ENCODE measurements at places on chromosomes 7 and 10.

DNA sequence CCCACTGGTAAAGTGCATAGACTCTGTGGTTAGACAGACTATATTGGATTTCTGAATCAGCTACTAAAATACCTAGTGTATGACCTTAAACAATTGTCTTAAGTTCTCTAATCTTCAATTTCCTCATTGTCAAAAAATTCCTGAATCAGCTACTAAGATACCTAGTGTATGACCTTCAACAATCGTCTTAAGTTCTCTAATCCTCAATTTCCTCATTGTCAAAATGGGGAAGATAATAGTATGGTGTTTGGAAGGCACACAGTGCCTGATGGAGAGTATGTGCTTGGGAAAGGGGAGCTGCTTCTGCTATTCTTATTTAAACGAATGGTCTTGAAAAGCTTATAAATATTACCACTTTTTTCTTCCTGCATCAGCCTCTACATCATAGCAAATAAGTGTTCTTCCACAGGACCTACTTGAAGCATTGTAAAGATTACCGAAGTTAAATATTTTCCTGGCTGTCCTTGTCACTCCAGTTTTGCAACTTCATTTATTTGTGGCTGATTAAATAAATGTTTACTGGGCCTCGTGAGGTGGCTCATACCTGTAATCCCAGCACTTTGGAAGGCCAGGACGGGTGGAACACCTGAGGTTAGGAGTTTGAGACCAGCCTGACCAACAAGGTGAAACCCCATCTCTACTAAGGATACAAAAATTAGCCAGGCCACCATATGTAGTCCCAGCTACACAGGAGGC is 64.4 kb upstream of the ITGA8 start:
- H3K36me3 ChIP-seq: peaks cover 13% of the 10 kb centered on the region
- DNase-seq: no peak
- peak overlapping the region; percentile 12 for H3K27ac ChIP-seq
- H3K4me1 ChIP-seq: peaks cover 3% of the 10 kb centered on the region

DNA sequence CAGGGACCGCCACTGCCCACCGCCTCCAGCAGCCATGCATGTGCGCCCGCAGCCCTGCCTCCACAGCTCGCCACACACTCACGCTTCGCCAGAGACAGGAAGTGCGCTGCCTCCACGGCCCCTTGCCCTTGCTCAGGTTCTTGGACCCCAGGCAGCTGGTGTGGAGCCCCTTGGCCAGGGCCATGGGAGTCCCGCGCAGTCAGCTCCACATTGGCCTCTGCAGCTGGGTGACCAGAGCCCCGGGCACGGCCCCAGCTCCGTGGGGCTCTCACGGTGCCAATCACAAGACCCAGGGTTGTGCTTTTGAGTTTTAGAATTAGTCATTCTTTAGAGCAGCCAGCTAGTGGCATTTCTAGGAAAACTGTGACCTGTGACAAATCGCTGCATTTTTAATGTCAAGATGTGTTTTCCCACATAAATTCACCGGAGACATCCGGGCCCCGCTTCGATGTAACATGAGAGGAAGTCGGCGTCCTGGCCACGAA is 4.3 kb upstream of the UTF1 start:
- peak overlapping the region; percentile 21 for H3K4me3 ChIP-seq
- no peak for DNase-seq
- peaks cover 45% of the 10 kb centered on the region for H3K27me3 ChIP-seq
- H3K27ac ChIP-seq: no peak overlapping the region
- H3K4me1 ChIP-seq: peaks cover 20% of the 10 kb centered on the region
- no peaks in the 10 kb centered on the region for H3K36me3 ChIP-seq

GRCh38 chr7:13904689-13905088 is 84.8 kb downstream of the ETV1 start:
- H3K4me3 ChIP-seq: no peak overlapping the region
- DNase-seq: no peak
- H3K36me3 ChIP-seq: no peaks in the 10 kb centered on the region

- peaks cover 5% of the 10 kb centered on the region for H3K4me1 ChIP-seq
- DNase-seq: no peak
- H3K4me3 ChIP-seq: no peak overlapping the region
- H3K36me3 ChIP-seq: no peaks in the 10 kb centered on the region
These were observed 178.2 kb downstream of the COBL start for GRCh38 chr7:51138123-51139085.

DNA sequence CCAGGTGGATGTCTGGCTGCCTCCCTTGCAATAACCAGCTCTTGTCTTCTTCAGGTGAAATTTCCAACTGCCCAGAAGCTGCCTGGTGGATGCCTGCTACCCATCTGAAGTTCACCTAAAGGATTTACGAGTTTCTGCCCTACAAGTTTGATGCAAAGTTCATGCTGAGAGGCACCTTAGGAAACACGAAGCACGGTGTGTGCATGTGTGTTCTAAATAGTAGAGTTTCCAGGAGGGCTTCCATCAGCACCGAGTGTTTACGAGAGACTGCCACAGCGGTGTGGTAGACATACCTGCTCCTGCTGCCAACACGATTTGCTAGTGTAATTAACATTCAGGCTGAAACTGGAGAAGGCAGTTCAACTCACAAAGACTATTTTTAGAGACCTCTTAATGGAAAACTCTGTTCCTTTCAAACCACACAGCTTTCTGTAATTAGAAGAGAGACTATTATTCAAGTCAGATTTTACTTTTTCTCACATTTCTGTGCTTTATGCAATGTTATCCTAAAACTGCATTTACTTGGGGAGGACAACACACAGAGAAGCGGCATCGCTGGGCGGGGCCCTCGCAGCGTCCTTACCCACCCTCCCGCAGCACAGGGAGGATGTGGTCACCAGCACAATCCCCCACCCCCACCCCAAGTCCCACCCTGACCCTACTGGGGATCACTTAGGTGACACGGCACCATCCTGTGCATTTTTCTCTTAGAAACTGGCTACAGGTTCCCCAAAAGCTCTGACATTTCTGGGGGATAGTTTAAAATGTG is 15.5 kb upstream of the CPXM2 start:
- no peaks in the 10 kb centered on the region for H3K4me1 ChIP-seq
- DNase-seq: no peak
- no peak overlapping the region for H3K4me3 ChIP-seq
- peaks cover 76% of the 10 kb centered on the region for H3K27me3 ChIP-seq

DNA sequence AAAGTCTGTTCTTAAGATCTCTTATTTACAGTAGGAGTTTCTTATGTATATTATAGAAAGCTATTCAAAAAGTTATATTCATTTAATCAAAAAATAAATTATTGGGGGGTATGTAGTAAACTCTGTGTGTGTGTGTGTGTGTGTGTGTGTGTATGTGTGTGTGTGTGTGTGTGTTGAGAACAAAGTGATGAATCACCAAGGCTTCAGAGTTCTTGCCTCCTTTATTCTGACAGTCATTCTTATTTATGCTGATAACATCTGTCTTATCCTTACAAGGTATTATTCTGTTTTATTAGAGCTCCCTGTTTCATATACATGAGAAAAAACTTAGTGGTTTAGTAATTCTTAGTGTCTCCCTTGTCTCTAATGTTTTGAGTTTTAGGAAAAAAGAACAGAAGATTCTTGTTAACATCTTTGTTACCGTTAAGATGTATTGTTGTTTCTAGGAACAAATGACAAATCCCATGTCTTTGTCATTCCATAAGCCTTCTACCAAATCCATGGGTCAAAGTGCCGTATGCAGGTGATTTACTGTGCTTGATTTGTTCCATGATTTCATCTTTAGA is 424.0 kb downstream of the EXOC4 start:
- peaks cover 2% of the 10 kb centered on the region for H3K4me1 ChIP-seq
- no peak overlapping the region for H3K4me3 ChIP-seq
- H3K27me3 ChIP-seq: no peaks in the 10 kb centered on the region
- peaks cover 4% of the 10 kb centered on the region for H3K36me3 ChIP-seq
- H3K27ac ChIP-seq: no peak overlapping the region

DNA sequence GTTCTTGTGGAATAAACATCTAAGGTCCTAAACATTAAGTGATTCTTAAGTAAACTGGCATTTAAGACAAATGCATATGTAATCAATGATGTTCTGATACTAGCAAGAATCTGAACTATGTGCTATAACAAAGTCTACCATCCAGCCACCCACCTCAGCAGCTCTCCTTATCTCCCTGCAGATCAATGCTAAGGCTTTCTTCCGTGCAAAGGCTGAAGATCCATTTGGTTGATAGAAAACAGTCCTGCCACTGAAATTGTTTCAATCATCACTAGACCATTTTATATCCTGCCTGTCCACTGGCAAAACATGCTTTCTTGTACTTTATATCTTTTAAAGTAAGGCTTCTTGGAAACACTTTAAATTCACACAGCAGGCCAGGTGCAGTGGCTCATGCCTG is 6.3 kb upstream of the SMKR1 start:
- DNase-seq: no peak
- H3K4me1 ChIP-seq: peaks cover 20% of the 10 kb centered on the region
- H3K4me3 ChIP-seq: no peak overlapping the region
- H3K27ac ChIP-seq: peak overlapping the region; percentile 24

DNA sequence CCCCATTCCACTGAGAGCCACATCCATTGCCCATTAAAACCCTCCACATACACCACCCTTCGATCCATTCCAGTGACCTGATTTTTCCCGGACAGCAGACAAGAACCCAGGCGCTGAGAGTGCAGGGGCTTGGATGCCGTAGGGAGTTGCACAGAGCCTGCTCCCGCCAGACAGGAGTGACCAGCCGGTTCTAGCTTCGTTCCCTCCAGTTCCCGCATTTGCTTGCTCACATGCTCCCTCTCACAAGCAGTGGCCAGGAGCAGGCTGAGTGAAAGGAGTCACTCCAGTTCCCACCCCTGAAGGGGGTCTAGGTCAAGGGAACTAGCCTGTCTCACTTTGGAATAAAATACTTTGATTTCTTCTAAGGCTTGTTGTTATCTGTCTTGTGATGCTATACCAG is 119.5 kb downstream of the SKIDA1 start:
- no peak for DNase-seq
- H3K27ac ChIP-seq: peak overlapping the region; percentile 32
- H3K36me3 ChIP-seq: no peaks in the 10 kb centered on the region
- no peak overlapping the region for H3K4me3 ChIP-seq
- H3K27me3 ChIP-seq: peaks cover 15% of the 10 kb centered on the region

- H3K36me3 ChIP-seq: no peaks in the 10 kb centered on the region
- no peak overlapping the region for H3K4me3 ChIP-seq
- no peak for DNase-seq
- peaks cover 4% of the 10 kb centered on the region for H3K27me3 ChIP-seq
These were observed 78.0 kb downstream of the SAMD9 start for GRCh38 chr7:93039786-93040185.

- H3K4me3 ChIP-seq: no peak overlapping the region
- no peaks in the 10 kb centered on the region for H3K36me3 ChIP-seq
- no peak overlapping the region for H3K27ac ChIP-seq
- peaks cover 4% of the 10 kb centered on the region for H3K27me3 ChIP-seq
- DNase-seq: no peak
- no peaks in the 10 kb centered on the region for H3K4me1 ChIP-seq
These were observed 5.9 kb upstream of the MAGI2 start for GRCh38 chr7:79459381-79459780.

GRCh38 chr10:60536529-60537114 is 146.9 kb upstream of the ANK3 start:
- H3K4me1 ChIP-seq: peaks cover 13% of the 10 kb centered on the region
- DNase-seq: no peak
- no peak overlapping the region for H3K4me3 ChIP-seq
- no peaks in the 10 kb centered on the region for H3K36me3 ChIP-seq

DNA sequence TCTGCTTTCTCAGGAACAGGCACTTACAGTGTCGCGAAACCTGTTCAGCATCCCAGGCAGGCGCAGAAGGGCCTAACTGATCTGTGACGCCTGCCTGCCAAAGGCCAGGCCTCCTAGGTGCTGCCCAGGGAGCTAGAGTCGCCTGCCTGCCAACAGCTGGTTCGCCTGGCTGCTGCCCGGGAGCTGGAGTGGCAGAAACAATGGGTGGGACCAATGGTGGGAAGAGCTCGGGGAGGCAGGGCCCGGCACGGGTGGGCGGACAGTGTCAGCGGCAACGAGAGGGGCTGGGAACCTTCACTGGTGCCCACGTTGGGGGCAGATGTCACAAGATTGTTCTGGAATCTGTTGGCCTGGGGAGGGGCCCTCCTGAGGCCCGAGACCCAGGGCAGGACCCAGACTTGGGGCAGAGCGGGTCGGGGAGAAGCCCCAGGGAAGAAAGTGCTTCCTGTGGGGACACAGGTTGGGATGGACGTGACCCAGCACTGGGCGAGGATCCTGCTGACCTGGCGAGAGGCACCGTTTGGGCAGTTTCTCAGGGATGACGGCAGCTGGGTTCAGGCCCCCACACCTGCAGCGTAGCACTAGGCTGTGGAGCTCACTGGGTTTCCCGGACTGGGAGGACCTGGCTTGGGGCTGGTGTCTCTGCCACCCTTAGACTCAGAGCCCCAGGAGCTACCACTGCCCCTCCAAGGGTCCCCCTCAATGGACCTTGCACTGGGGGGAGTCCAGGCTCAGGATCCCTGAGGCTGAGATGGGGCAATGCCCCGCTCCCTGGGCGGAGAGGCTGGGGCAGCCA is 181.8 kb downstream of the ELFN1 start:
- no peak overlapping the region for H3K27ac ChIP-seq
- no peaks in the 10 kb centered on the region for H3K36me3 ChIP-seq
- DNase-seq: no peak
- no peak overlapping the region for H3K4me3 ChIP-seq
- peaks cover 12% of the 10 kb centered on the region for H3K4me1 ChIP-seq

DNA sequence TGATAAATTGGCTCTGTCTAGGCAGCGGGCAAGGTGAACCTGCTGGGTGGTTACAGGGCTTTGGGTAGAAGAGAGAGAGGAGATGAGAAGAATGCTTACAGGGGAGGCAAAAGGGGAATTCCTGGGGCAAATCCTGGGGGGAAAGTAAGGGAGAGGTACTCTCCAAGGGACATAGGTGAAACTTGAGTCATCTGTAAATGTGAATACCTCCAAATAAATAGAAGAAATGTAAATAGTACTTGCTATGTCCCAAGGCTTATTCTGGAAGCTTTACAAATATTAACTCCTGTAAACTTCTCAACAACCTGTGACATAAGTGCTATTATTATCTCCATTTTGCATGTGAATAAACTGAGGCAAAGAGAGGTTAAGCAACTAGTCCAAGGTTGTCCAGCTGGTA is 57.7 kb upstream of the CDK13 start:
- DNase-seq: no peak
- peaks cover 4% of the 10 kb centered on the region for H3K36me3 ChIP-seq
- no peak overlapping the region for H3K4me3 ChIP-seq
- H3K27me3 ChIP-seq: peaks cover 18% of the 10 kb centered on the region
- peaks cover 2% of the 10 kb centered on the region for H3K4me1 ChIP-seq

DNA sequence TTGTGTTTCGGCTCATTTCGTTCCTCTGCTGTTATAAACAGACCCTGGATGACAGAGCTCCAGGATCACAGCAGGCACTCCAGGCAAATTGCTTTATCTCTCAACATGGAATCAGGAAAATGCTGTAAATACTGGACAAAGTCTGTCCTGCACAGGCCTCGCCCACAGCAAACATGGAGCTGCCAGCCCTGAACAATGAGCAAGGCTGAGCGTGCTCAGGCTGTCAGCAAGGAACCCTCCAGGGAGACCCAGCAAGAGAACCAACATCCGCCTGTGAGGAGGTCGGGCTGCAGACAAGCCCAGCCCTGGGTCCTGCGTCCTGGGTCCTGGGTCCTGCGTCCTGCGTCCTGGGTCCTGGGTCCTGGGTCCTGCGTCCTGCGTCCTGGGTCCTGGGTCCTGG is 180.8 kb downstream of the PTPRN2 start:
- H3K4me3 ChIP-seq: no peak overlapping the region
- H3K36me3 ChIP-seq: no peaks in the 10 kb centered on the region
- no peak overlapping the region for H3K27ac ChIP-seq
- DNase-seq: no peak
- peaks cover 2% of the 10 kb centered on the region for H3K4me1 ChIP-seq
